ENCODE measurements at places on chromosomes 11 and 22. TPM values are rescaled to one million over a fixed set of nuclear protein-coding genes. Genes with fewer than 3 reads are reported as not detected.

DNA sequence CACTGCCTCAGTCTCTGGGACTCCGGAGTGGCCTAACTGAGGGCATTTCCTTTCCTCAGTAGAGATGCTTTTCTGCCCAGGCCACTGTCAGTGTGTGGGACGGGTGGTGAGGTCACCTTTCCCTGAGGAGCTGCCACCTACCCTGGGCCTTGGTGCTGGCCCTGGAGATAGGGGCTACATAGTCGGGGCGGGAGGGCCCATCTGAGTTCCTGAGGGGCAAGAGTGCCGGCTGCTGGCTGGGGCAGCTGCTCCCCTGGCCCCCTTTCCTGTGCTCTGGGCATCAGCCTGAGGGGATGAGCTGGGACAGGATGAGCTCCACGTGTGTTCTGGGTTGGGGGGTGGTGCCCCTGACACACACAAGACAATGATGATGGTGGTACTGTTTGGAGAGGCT is 5.4 kb downstream of the KCNC1 start:
- H3K4me3 ChIP-seq = no peak overlapping the region
- no peak overlapping the region for H3K27ac ChIP-seq
- H3K27me3 ChIP-seq = peaks cover 15% of the 10 kb centered on the region
- H3K4me1 ChIP-seq = peaks cover 49% of the 10 kb centered on the region

FAT3 gene
- 44.5 TPM for total RNA-seq

VEGFB gene
- total RNA-seq = 94.2 TPM

GRCh38 chr22:21711851-21712250 is 23.7 kb downstream of the YPEL1 start:
- no peak overlapping the region for H3K27ac ChIP-seq
- no peak overlapping the region for H3K4me3 ChIP-seq
- no peak for DNase-seq
- H3K27me3 ChIP-seq = no peaks in the 10 kb centered on the region
- peaks cover 16% of the 10 kb centered on the region for H3K4me1 ChIP-seq

DNA sequence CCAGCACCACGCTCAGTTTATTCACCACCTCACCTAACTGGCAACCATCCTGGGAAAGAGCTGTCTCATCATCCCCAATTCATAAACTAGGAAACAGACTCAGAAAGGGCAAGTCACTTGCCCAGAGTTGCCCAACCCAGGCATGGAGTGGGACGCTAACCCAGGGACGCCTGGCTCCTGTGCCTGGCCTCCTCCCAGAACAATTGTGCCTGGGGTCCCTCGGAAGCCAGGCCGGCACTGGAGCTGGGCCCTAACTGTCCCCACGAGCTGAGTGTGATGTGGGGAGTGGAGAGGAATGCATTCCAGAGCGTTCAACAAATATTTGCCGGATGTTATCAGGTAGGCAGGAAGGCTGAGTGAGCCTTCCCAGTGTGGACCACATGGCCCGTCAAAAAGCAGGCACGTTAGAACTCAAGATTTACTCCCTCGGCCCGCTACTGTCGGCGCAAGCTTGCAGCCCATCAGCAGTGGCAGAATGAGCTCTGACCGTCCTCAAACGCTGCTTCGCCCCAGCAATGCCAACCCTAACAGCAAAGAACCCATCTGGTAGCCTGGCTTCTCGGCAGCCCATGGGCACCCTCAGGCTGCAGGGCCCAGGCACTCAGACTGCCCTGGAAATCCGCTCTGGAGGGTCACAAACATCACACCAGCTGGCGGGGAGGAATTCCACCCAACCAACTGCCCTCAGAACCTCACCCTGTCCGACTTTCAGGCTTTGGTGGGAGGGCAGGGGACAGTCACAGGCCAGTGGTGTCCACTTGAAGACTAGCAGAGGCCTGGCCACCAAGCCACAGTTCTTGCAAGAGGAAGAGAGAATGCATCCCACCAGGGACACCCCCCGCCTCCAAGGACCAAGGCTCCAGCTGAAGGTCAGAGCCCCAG is 35.6 kb downstream of the MYH9 start:
- H3K27ac ChIP-seq = peak overlapping the region; percentile 90
- H3K4me3 ChIP-seq = no peak overlapping the region
- peaks cover 10% of the 10 kb centered on the region for H3K36me3 ChIP-seq

GRCh38 chr11:107139396-107139795 is 121.1 kb upstream of the GUCY1A2 start:
- no peaks in the 10 kb centered on the region for H3K36me3 ChIP-seq
- no peak for DNase-seq
- no peaks in the 10 kb centered on the region for H3K4me1 ChIP-seq
- H3K4me3 ChIP-seq = no peak overlapping the region

TPH1 gene
- total RNA-seq = 0.50 TPM

MOGAT2 gene
- not detected for total RNA-seq

DNA sequence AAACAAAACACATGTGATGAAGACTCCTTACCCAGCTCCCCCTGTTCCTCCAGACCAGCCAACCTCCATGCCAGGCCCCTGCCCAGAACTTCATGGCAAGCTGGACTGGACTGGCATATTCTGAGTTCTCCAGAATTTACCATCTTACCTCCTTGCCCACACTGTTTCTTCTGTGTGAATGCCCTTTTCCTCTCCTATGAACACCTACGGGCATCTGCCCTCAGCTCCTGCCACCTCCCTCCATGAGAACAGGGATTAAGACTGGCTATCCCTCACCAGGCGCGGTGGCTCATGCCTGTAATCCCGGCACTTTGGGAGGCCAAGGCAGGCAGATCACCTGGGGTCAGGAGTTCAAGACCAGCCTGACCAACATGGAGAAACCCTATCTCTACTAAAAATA is 6.4 kb upstream of the AIFM3 start:
- no peak for DNase-seq
- no peaks in the 10 kb centered on the region for H3K36me3 ChIP-seq
- H3K4me3 ChIP-seq = no peak overlapping the region

DNA sequence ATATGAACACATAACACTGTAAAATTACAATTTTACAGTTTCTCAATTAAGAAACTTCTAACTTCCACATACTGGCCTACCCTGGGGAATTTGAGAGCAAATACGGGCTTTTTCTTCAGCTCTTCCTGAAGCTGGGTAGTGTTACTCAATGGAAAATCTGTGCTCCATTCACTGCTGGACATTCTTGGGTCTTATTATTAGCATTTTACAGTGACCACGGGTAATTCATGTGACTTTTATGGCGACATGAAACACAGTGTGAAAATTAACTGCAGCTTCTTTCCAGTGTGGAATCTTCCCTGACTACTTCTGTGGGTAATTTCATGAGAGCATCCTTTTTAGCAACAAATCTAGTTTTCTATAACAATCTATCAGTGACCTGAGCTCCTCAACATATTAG is 423.7 kb upstream of the ANO5 start:
- no peak for DNase-seq
- no peak overlapping the region for H3K4me3 ChIP-seq
- no peaks in the 10 kb centered on the region for H3K27me3 ChIP-seq
- H3K4me1 ChIP-seq = no peaks in the 10 kb centered on the region

OR8D1 gene
- not detected for total RNA-seq

CTSF gene
- 102 TPM for total RNA-seq

- H3K27me3 ChIP-seq = no peaks in the 10 kb centered on the region
- DNase-seq = no peak
- H3K4me1 ChIP-seq = peaks cover 8% of the 10 kb centered on the region
- H3K27ac ChIP-seq = peak overlapping the region; percentile 33
- H3K36me3 ChIP-seq = no peaks in the 10 kb centered on the region
These were observed 157.4 kb downstream of the COMMD9 start for GRCh38 chr11:36131721-36132397.

- peaks cover 13% of the 10 kb centered on the region for H3K4me1 ChIP-seq
- H3K36me3 ChIP-seq = no peaks in the 10 kb centered on the region
- no peak within 1 kb of the TSS for H3K27ac ChIP-seq
These were observed at the start of gene DGAT2 for GRCh38 chr11:75768112-75768908. TSS of gene DGAT2 (plus strand) at chr11:75768778. CDS start at chr11:75768992, 214 bp downstream.

C11orf87 gene
- 56.1 TPM for total RNA-seq

GRCh38 chr22:44394246-44395117 is 81.7 kb upstream of the SHISAL1 start:
- DNase-seq = no peak
- peaks cover 38% of the 10 kb centered on the region for H3K4me1 ChIP-seq
- no peak overlapping the region for H3K27ac ChIP-seq
- H3K27me3 ChIP-seq = no peaks in the 10 kb centered on the region
- H3K4me3 ChIP-seq = no peak overlapping the region
- H3K36me3 ChIP-seq = no peaks in the 10 kb centered on the region

GRCh38 chr11:76215941-76216340 is 9.6 kb upstream of the WNT11 start:
- H3K4me1 ChIP-seq = peaks cover 10% of the 10 kb centered on the region
- H3K27ac ChIP-seq = no peak overlapping the region
- H3K27me3 ChIP-seq = peaks cover 21% of the 10 kb centered on the region
- H3K4me3 ChIP-seq = no peak overlapping the region
- H3K36me3 ChIP-seq = no peaks in the 10 kb centered on the region

DNA sequence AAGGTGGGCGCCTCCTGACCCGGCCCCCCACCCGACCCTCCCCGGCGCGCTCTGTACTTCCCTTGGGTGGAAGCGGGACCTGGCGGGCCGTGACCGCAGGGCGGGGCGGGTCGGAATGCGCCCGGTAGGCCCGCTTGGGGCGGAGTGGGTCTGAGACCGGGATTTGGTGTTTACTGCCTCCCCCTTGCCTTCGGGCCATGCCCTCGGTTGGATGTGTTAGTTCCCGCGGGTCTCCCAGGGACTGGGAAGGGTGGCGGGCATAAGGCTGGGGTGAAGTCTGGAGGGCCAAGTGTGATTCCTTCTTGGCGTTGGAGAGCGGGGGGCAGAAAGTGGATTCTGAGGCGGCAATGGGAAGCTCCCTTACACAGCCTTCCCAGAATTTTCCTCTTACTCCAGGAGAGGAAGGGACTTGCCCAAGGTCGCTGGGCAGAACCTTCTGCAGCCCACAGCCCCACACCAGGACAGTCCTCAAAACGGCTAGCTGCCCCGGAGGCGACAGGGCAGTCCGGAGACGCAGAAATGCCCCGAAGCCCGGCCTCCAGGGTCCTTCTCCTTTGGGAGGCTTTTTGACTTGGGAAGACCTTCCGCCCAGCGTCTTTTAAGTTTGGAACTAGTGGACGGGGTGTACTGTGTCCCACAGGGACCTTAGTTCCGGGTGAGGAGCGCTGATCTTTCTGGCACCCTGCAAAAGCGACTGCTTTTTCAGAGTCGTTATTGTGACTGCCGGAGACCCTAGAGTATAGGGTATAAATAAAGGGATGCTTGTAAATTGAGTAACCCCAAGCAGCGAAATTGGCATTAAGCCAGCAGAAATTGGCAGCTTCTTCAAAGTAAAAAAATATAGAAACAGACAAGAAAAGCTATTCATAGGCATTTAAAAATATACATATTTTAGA is 647 bp downstream of the SWAP70 start:
- peaks cover 11% of the 10 kb centered on the region for H3K4me1 ChIP-seq
- DNase-seq = no peak
- H3K4me3 ChIP-seq = peak overlapping the region; percentile 64
- no peaks in the 10 kb centered on the region for H3K27me3 ChIP-seq
- peak overlapping the region; percentile 76 for H3K27ac ChIP-seq

DNA sequence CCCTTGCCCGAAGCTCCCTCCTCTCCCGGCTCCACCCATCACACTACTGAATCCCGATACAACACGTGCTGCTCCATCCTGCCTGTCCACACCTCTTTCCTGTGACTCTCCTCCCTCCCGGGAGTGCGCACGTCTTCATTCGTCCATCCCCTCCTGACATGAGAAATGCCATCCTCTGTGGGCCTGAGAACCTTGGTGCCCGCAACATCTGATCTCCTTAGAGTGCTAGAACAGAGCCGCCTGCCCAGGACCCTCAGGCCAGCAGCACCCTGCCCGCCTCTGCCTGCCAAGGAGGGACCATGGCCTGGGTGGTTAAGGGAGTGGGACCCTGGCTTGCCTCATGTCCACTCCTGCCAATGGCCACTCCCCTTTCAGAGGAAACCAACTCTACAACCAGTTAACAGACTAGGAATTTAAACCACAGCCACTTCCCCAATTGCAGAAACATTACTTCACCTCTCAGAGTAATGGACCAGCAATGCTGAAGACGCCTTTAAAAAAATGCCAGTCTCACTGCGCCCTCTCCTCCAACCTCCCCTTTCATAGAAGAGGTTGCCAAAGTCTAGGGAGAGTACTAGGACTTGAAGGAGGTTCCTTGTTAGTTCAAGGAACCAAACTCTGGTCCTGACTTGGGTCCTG is 466.3 kb downstream of the OPCML start:
- no peaks in the 10 kb centered on the region for H3K27me3 ChIP-seq
- H3K4me1 ChIP-seq = peaks cover 32% of the 10 kb centered on the region
- no peak overlapping the region for H3K27ac ChIP-seq
- peaks cover 4% of the 10 kb centered on the region for H3K36me3 ChIP-seq

- no peaks in the 10 kb centered on the region for H3K36me3 ChIP-seq
- H3K27me3 ChIP-seq = no peaks in the 10 kb centered on the region
- no peak overlapping the region for H3K27ac ChIP-seq
- no peaks in the 10 kb centered on the region for H3K4me1 ChIP-seq
- no peak overlapping the region for H3K4me3 ChIP-seq
- no peak for DNase-seq
These were observed 31.1 kb upstream of the WT1 start for GRCh38 chr11:32466279-32466915.

SHISAL1 gene
- 11.3 TPM for total RNA-seq
